ENCODE measurements at places on chromosomes 4 and X.

GRCh38 chr4:120266602-120267001 lies 200.0 kb upstream of the MAD2L1 start:
- DNase-seq: no peak

- DNase-seq: no peak
Observed at GRCh38 chr4:54276641-54277430, 47.7 kb downstream of the PDGFRA start.

DNA sequence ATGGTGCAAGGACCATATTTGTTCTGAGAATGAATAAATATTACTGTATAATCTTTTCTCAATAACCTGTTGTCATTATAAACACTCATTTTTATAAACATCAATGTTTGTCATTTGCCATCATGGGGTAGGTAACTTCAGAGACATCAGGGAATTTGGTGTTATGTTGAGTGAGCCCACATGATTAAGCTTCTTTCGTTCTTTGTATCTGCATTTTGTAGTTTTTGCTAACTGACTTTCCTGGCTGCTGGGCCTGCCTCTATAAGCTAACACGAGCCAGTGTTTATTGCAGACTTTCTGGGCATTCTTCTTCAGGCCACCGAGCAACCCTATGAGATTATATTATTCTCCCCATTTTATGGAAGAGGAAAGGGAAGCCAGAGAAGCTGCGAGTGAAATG lies 48.8 kb upstream of the MTMR1 start:
- DNase-seq: no peak

DNA sequence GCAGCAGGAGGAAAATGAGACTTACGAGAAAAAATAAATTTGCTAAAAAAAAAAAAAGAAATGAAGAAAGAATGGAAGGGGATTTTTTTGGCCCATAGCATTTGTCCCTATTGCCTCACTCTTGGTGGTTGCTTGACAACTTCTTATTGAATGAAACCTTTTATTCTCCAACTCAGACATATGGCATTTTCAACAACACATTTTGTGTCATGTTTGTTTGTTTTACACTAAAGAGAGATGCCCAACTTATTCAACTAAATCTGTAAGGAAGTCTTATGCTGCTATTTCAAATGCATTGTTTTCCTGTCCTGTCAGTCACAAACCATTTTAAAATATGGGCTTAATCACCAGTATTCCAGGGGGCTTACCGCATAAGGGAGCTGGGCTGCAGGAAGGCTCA lies 409.1 kb upstream of the TENM3 start:
- no peak for DNase-seq

GRCh38 chr4:31803526-31804195 lies 1083.5 kb downstream of the PCDH7 start:
- no peak for DNase-seq

GRCh38 chr4:77843628-77844027 lies 19.0 kb upstream of the MRPL1 start:
- DNase-seq: no peak

DNA sequence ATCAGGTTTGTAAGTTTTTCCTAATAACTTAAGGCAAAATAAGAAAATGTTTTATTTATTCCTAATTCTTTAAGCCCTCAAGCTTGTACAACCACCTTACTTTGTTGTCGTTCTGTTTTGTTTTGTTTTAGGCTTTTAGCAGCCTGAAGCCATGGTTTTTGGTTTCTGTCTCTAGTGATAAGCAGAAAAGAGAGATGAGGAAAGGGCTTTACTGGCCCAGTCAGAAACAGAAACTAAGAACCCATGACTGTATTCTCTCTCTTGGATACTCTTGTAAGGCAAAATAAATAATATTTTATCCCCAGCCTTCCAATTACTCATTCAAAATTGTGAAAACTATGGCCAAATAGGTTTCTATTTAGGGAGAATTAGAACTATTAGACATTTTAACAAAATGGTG lies 29.4 kb downstream of the TBC1D19 start:
- no peak for DNase-seq

- no peak for DNase-seq
Observed at GRCh38 chr4:80454040-80454439, 118.5 kb downstream of the CFAP299 start.

DNA sequence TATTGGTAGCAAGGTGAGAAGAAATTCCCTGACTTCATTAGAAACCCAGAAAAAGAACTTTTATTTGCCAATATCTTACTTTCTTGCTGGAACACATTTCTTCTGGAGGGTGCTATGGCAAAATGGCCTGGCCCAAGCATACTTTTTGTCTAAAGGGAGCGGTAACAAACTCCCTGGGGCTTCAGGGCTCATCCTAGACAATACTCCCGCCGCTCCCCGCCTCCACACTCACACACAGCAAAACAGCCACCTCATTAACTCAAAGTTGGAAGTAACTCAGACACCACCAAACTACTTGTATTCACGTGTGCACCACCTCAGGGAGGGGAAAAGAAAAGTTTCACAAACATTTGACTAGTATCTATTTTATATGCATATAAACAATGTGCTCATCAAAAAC lies 75.7 kb downstream of the IGSF1 start:
- DNase-seq: no peak

- DNase-seq: no peak
Observed at GRCh38 chr4:153706519-153706918, 22.4 kb downstream of the TLR2 start.

DNA sequence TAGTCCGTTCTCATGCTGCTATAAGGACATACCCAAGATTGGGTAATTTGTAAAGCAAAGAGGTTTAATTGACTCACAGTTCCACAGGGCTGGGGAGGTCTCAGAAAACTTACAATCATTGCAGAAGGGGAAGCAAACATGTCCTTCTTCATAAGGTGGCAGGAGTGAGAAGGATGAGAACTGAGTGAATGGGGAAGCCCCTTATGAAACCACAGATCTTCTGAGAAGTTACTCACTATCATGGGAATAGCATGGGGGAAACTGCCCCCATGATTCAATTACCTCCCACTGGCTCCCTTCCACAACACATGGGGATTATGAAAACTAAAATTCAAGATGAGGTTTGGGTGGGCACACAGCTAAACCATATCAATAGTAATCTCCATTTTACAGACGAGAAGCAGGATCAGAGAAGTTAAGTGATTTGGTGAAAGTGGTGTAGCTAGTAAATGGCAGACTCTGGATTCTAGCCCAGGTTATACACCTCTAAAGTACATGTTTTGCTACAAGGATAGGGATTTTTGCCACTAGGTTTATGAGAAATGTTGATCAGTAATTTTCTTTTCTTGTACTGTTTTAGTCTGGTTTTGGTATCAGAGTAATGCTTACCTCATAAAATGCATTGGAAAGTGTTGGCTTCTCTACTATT lies 47.3 kb upstream of the C1GALT1C1 start:
- DNase-seq: no peak

DNA sequence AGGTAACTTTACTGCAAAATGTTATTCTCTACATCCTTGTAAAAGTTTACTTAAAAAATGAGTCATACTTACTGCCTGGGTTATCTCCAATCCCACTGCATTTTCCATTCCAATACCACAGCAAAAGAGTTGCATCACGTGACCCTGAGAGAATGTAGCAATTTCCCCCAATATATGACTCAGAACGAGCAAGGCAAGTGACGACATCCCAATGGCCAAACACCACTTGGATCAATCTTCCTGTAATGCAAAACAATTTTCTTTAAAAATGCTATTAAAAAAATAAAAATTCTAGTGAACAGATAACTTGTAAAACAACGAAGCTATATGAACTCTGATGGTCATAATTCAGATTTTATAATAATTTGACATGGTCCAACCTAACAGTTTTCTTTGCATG lies 224.3 kb downstream of the DCLK2 start:
- no peak for DNase-seq
